Tongue (tissue), 3 donors: ENCODE measurements at places on chromosomes 7 and 10. TPM values are rescaled to one million over a fixed set of nuclear protein-coding genes. Genes with fewer than 3 reads are reported as not detected.

GRCh38 chr7:50119815-50120637, 27.0 kb upstream of the ZPBP start:
- DNase-seq, result no peak

The SLC26A5 gene
- total RNA-seq, result 0.21 TPM

DNA sequence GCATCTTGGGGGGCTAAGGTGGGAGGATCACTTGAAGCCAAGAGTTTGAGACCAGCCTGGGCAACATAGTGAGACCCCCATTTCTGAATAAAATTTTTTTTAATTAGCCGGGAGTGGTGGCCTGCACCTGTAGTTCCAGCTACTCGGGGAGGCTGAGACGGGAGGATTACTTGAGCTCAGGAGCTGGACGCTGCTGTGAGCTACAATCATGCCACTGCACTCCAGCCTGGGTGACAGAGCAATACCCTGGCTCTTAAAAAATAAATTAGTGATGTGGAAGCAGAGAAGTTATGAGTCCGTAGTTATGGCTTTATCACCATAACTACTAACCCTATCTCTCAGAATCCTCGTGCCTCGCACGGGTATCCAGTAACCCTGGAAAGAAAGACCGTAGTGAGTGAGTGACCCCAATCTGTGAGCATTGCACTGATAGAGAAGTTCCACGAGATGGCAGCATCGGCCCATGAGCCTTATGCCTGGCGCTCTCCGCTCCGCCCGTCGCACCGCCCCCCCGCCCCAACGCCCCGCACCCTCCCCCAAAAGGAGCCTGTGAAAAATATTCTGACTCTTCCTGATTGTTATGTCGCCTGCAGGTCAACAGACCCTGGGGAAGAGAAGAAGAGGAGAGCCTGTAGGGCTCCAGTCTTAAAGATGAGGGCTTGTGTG, 4.9 kb upstream of the SLC29A3 start:
- DNase-seq, result peak; percentile 80

The BEND7 gene
- 5.1 TPM for total RNA-seq

The FBH1 gene
- total RNA-seq, result 93.1 TPM

The PDE6C gene
- total RNA-seq, result not detected

DNA sequence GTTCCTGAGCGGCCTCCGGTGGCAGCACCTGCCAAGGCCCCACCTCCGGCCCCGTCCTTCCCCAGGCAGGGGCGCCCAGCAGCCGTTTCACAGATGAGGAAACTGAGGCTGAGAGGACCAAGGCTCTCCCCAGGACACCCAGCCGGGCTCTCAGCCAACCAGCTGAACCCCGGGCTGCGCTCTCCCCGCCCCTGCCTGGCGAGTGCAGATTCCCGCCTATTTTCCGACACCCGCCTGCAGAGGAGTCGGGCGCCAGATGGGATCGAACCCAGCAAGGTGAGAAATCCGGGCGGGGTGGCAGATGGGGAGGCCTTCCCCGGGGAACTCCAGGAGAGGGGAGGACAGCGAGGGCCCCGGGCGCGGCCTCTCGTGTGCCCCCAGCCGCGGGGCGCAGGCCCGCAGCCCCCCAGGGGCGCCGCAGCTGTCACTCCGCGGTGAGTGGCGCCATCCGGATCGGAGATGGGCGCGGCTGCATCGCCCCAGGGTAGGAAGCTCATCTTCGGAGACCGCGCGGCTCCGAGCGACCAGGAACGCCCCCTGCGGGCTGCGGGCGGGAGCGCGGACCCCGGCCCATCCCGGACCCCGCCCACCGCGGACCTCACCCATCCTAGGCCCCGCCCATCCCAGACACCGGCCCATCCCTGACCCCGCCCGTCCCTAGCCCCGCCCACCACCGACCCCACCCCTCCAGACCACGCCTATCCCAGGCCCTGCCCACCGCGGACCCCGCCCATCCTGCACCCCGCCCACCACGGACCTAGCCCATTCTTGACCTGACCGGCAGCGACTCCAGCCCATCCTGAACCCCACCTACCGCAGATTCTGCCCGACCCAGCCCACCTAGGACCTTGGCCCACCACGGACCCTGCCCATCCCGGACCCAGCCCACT, 90.3 kb downstream of the MICALL2 start:
- peak; percentile 70 for DNase-seq

GRCh38 chr7:149866779-149867447, 6.9 kb upstream of the ATP6V0E2 start:
- DNase-seq, result no peak

- no peak for DNase-seq
Measured at GRCh38 chr10:126090911-126091728, 194.8 kb downstream of the FANK1 start.

DNA sequence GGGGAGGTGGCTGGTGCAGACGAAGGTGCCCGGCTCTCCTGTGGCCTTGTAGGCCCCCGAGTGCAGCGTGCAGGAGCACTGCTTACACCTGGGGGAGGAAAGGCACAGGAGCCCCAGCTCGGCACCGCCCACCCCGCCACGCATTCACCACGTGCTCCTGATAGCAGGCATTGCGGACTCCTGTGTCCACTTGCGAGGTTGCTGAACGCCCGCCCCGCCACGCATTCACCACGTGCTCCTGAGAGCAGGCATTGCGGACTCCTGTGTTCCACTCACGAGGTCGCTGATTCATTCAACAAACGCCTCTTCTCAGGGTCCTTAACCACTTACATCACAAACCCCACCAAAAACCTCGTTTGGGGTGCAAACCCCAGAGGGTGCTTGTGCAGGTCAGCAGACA, 13.9 kb downstream of the MICALL2 start:
- no peak for DNase-seq

The STEAP4 gene
- total RNA-seq, result 11.9 TPM

- no peak for DNase-seq
Measured at GRCh38 chr10:116262678-116263077, 10.3 kb downstream of the GFRA1 start.

DNA sequence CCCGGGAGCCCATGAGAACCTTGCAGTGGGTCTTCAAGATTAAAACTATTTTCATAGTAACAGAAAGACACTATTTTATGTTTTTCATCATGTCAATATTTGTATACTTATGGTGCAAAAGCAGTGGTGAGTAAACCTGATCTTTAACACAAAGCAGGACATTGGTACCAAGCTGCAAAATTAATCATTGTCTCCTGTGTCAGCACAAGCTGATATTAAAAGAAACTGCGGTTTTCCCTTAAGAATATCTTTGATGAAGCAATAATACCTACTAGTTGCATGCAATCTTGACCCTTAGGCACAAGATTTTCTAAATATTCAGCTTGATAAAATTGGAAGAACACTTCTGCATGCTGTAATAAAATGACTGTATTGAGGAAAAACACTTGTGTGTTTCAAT, 121.7 kb downstream of the MDFIC start:
- no peak for DNase-seq

- DNase-seq, result no peak
Measured at GRCh38 chr10:44245601-44245938, 139.3 kb downstream of the CXCL12 start.

The FAM204A gene
- total RNA-seq, result 47.3 TPM

DNA sequence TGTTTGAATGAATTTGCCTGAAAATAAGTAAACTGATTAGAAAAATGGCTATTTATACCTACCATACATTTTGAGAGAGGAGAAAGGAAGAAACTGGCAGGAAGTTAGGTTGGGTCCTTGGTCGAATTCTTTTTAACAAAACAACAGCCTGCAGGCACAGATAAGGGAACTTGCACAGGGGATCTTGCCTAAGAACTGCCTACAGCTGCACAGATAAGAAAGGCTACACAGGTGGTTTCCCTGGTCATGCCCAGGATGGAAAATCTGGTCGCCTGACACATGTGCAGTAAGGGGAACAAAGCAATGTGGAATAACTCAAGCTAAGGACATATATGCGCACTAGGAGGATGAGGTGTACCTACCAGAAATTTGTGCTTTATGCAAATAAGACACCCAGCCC, 732.1 kb upstream of the POT1 start:
- DNase-seq, result no peak

DNA sequence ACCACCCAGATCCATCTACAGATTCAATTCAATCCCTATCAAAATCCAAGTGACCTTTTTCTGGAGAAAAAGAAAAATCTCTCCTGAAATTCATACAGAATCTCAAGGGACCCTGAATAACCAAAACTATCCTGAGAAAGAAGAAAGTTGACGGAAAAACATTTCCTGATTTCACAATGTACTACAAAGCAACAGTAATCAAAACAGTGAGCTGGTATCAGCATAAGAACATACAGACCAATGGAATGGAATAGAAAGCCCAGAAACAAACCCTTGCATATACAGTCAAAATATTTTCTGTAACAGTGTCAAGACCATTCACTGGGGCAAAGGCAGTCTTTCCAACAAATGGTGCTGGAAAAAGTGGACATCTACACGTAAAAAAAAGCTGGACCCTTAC, 89.9 kb downstream of the JMJD1C start:
- no peak for DNase-seq

GRCh38 chr10:75602341-75602740, 170.9 kb downstream of the LRMDA start:
- peak; percentile 54 for DNase-seq

DNA sequence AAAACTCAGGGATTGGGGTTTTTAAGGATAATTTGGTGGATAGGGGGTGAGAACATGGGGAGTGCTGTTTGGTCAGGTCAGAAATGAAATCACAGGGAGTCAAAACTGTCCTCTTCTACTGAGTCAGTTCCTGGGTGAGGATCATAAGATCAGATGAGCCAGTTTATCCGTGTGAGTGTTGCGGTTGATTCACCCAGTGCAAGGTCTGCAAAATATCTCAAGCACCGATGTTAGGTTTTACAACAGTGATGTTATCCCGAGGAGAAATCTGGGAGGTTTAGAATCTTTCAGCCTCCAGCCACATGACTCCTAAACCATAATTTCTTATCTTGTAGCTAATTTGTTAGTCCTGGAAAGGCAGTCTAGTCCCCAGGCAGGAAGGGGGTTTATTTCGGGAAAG, 31.7 kb upstream of the AGR2 start:
- no peak for DNase-seq

- DNase-seq, result peak; percentile 74
Measured at GRCh38 chr7:37352251-37352880, 96.3 kb downstream of the ELMO1 start.

DNA sequence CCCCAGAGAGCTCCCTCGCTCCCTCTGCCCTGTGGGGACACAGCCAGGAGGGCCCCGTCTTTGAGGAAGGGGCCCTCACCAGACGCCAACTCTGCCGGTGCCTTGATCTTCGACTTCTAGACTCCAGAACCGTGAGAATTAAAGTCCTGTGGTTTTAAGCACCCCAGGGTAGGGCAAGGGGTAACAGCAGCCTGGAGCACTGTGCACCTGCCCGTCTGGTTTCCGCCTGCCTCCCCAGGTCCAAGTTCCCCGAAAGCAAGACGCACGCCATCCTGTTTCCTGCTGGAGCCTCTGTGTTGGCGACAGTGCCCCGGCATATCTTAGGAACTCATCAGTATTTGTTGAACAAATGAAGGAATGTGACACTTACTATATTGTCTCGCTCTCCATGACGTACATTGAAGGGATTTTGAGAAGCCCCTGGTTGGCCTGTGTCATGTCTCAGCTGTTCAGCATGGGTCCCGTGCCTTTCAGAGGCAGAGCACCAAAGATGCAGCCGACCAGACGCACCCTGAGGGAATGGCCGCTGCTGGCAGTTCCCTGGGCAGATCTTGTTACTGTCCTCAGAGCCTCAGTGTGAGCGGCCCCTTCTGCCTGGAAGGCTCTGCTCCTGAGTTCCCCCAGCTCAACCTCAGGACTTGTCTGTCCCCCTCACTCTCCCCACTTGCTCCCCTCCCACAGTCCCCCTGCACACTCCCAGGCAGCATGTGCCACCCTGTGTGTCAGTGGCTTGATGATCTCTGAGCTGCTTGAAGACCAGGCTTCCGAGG, 226.2 kb downstream of the TCERG1L start:
- DNase-seq, result peak; percentile 26

The RAB19 gene
- total RNA-seq, result not detected

- DNase-seq, result no peak
Measured at GRCh38 chr7:16554518-16555236, 28.1 kb downstream of the LRRC72 start.

The ATRNL1 gene
- total RNA-seq, result 11.7 TPM

DNA sequence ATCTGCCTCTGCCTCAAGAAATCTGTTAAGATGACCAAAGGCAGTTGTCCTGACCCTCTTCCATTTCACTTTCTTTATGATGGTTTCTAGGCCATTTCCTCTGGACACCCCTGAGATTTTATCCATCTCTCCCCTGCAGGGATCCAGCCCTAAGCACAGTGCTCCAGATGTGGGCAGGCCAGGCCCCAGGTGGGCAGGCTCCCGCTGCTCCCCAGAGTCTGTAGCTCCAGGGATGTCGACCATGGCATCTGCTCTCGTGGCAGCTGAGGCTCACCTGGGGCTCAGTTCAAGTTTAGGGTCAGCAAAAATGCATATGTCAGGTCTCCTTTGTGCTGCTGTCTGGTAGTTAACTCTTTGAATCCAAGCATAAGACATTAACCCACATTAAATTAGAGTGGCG, 11.8 kb downstream of the CEP41 start:
- no peak for DNase-seq

- no peak for DNase-seq
Measured at GRCh38 chr7:90061077-90061476, 93.2 kb upstream of the STEAP1 start.

GRCh38 chr10:73937333-73938043, 26.6 kb downstream of the PLAU start:
- DNase-seq, result peak; percentile 45

GRCh38 chr10:59448616-59449015, 86.3 kb upstream of the FAM13C start:
- no peak for DNase-seq

DNA sequence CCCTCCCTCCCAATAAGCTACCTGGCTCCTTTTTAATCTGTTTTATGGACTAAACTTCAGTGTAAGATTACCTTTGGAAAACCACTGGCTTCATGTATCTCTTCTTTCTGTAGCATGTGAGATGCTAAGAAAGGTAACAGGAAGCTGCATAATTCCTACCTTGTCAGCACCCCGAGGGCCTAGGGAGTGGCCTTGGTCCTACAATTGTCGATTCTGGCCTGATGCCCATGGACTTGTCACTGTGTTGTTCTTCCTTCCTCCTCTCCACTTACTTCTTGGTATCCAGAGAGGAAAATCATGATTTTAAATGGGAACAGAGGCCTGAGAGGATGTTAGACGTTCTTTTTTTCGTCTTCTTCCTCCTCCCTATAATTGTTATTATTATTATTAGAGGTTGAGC, 42.9 kb upstream of the PDZD8 start:
- no peak for DNase-seq
